ENCODE measurements at places on chromosomes 2 and 18. TPM values are rescaled to one million over a fixed set of nuclear protein-coding genes. Genes with fewer than 3 reads are reported as not detected.

- no peak for DNase-seq
Measured at GRCh38 chr2:139940686-139941085, 1160.5 kb upstream of the NXPH2 start.

The MYO5B gene
- not detected for total RNA-seq

GRCh38 chr2:237533668-237534161 lies 32.7 kb upstream of the PRLH start:
- DNase-seq = no peak

GRCh38 chr2:21331625-21332370 lies 208.0 kb downstream of the TDRD15 start:
- DNase-seq = no peak

GRCh38 chr2:30639836-30640235 lies 167.4 kb downstream of the CAPN13 start:
- no peak for DNase-seq

GRCh38 chr2:134261398-134262131 lies 7.7 kb downstream of the MGAT5 start:
- no peak for DNase-seq

GRCh38 chr2:28552045-28552823 lies 56.4 kb downstream of the PLB1 start:
- no peak for DNase-seq
